ENCODE measurements at places on chromosomes 3 and 15.

- DNase-seq, result no peak
These were observed 166.2 kb downstream of the ADAMTS17 start for GRCh38 chr15:100175406-100176114.

DNA sequence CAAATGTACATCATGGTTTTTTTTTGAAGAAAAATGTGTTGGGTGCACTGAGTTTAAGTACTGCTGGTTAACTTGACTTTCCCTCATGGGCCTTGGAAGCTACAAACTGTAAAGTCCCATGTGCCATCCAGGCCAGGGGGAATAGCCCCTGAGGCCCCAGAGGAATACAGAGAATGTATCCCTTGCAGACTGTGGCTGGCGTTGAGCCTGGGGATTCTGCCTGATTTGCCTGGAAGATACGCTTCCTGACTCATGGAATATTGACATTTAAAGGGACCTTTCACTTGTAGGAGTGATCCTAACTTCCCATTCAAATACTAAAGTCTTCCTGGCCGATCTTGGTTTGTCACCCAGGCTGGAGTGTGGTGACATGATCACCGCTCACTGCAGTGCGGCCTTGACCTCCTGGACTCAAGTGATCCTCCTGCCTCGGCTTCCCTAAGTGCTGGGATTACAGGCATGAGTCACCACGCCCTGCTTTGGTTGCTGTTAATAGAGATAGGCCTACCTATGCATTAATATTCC is 42.0 kb downstream of the ADAMTSL3 start:
- DNase-seq, result no peak

- DNase-seq, result no peak
These were observed 20.3 kb downstream of the BBS4 start for GRCh38 chr15:72706266-72706665.

DNA sequence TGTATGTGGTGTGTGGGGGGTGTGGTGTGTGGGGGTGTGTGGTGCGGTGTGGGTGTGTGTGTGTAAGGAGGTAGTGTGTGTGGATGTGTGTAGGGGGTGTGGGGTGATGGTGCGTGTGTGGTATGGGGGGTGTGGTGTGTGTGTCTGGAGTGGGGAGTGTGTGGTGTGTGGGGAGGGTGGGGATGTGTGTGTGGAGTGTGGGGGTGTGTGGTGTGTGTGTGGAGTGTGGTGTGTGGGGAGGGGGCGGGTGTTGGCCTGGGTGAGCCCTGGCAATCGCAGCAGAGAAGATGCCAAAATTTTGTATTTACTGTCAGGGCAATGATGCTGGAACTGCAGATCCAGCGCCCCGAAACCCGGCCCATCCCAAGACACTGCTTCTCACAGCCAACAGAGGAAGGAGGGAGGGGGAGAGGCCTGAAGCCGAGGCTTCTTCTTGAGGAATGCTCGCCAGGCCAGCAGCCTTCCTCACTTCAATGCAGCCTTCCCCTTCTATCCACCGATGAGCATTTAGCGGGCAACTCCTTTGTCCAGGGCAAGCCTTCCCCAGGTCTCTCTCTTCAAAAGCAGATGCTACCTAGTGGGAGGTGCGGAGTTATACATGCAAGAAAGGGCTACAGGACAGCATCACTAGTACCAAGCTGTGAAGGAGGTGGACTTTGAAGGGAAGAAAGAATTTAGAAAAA is 11.9 kb upstream of the SRP14 start:
- no peak for DNase-seq

GRCh38 chr15:66498501-66499386 is 1.2 kb upstream of the SNAPC5 start:
- no peak for DNase-seq

- no peak for DNase-seq
These were observed 229.4 kb upstream of the CTNNB1 start for GRCh38 chr3:40969756-40970466.

All from activated CD8-positive, alpha-beta memory T cell treated with anti-CD3 and anti-CD28 coated beads for 1 hour (primary cell).